ENCODE measurements at places on chromosomes 5 and 9. TPM values are rescaled to one million over a fixed set of nuclear protein-coding genes. Genes with fewer than 3 reads are reported as not detected.

GRCh38 chr5:150641824-150642566 is 1.5 kb downstream of the SYNPO start:
- DNase-seq: no peak

DNA sequence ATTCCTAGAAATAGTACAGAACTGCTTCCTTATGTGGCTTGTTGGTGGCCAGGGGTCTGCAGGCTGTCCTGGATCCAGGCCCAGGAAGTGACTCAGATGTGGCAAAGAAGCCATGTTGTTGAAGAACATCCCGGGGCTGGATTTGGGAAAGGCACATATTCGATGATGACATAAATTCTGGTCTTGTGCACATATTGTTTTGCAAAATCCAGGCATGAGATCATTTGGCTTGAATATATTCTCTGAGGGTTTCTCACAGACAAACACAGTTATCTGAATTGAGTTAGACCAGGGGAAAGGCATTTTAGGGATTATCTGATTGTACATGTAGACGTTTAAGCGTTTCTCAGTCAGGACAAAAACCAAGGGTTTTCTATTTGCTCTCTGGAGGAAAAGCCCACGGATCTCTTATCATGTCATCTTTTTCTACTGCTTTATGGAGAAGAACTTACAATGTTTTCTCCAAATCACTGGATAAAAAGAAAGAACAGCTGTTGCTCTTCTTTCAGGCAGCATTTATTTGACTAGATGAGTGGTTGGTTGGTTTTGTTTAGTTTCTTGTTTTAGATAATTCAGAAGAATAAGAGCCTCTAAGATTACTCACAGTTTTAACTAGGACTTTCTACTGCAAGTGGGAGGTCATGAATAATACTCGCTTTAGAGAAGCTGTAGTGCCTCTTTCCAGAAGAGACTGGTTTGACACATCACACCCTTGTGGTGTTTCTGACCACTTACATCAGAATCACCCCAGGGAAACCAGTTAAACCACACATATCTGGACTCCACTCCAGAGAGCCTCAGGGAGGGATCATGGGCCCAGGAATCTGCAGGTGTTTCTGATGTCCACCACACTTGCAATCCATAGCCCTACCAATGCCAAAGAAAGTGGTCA is 29.5 kb upstream of the LHFPL2 start:
- no peak for DNase-seq

GRCh38 chr5:144032375-144032774 is 138.1 kb downstream of the YIPF5 start:
- DNase-seq: no peak

GRCh38 chr5:54136516-54137440 is 173.6 kb downstream of the ARL15 start:
- no peak for DNase-seq

- no peak for DNase-seq
These were observed 414.8 kb upstream of the CCNH start for GRCh38 chr5:87827539-87827938.

- no peak for DNase-seq
These were observed 38.8 kb upstream of the LIFR start for GRCh38 chr5:38595132-38595745.

- DNase-seq: no peak
These were observed 1865.4 kb downstream of the MAT2B start for GRCh38 chr5:165370794-165371193.

GRCh38 chr9:100352201-100352726 is 478 bp downstream of the TEX10 start:
- no peak for DNase-seq

DNA sequence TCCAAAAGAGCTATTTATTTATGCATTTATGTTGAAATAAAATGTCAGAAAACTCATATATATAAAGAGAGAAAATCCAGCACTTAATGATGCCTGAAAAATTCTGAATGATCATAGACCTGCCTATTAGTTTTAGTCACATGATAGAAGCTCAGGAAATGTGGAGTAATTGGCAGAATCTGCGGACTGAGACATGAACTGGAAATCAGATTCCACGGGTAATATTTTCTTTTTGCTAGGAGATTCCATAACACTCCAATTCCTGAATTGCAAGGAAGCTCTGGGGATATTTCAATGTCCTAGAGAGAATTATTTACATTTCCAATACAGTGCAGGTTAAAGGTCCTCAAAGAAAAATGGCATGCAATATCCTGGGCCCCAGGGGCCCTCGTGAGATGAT is 778.8 kb downstream of the SEMA5A start:
- DNase-seq: no peak

- no peak for DNase-seq
These were observed at the start of gene NINJ1 for GRCh38 chr9:93134015-93134739. NINJ1 (minus strand) TSS chr9:93134251; CDS start chr9:93134217, 34 bp downstream.

DNA sequence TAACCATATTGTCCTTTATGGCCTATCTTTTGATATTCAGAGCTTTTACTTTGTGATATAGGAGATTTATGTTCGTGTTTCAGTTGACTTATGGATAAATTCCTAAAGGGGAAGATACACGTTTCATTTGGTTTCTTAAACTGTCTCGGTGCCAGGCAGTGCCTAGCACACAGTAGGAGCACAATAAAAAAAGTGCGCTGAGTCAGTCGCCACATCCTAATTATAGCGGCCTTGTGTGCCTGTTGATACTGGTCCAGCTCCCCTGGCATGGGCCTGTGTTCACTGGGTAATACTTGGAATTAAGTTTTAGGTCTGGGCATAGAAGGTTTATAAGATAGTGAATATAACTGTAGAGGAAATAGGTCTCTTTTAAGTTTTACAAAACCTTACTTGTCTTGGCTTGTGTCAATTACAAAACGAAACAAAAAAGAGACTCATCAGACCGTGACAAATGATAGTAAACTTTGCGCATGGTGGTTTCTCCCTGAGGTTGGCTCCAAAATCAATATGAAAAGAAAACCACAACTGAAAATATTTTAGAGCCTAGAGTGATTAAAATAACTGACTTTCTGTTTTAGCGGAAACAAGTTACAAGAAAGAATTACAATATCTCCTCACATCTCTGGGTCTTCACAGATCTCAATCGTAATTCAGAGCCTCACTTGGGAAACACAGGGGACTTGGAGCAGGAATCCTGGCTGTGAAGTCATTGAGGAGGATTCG is 84.8 kb downstream of the MVB12B start:
- DNase-seq: no peak

DNA sequence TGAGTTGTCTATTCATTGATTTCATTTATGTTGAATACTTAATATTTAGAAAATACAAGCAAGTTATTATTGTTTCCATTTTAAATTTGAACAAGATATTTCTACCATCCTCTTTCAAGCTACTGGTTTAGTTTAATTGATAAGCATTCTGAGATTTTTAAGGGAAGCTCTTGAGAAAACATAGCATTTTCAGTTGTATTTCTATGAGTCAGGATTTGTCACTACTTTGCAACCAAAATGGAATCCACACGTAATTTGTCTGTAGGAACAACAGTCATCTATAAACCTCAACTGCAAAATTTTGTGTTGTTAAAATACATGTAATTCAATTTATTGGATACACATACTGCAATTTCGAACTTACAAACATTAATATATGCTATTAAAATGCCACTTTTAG is 74.0 kb downstream of the PRR16 start:
- DNase-seq: no peak

The ZNF354C gene
- total RNA-seq: 4.8 TPM

The HTR4 gene
- total RNA-seq: 0.76 TPM

The ADAMTS6 gene
- total RNA-seq: 0.32 TPM

The CDO1 gene
- not detected for total RNA-seq

The LSM11 gene
- total RNA-seq: 3.7 TPM

All from esophagus squamous epithelium (tissue), 5 donors.